ENCODE measurements at places on chromosomes 7 and 10.

DNA sequence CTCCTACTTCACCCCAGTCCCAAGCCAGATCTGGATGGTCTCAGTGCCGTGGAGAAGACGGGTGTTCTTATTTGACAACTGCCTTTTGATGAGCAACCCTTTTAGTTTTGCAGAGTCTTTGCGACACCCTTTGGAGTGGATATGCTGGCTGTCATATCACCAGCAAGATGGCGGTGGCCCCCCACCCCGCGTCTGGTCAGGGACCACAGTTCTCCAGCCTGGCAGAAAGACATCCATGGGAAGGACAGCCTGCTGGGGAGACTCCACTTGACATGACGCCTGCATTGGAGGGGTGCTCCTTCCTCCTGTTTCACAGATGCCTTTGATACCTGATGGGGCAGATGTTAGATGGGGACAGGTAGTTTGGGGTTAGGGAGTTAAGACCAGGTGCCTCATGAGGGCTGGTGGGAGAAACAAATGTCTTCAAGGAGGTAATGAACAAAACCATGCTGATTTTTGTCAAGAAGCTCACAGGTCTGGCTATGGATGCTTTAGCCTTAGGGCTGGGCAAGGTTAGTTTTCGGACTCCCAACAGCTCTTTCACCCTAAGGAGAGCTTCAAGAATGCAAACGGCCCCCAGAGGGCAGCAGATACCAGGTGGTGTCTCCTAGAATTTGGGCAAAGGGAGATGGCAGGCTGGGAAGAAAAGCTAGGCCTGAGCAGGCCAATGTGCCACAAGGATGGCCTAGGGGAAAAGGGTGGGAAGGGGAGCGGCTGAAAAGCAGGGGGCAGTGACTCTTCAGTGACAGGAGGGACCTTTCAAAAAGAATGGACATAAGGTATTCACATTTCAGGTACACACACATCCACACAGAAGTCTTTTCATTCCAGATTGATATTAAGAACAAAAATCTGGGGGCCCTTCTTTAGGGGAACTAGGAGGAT lies 95.2 kb downstream of the CLEC2L start:
- DNase-seq: no peak

DNA sequence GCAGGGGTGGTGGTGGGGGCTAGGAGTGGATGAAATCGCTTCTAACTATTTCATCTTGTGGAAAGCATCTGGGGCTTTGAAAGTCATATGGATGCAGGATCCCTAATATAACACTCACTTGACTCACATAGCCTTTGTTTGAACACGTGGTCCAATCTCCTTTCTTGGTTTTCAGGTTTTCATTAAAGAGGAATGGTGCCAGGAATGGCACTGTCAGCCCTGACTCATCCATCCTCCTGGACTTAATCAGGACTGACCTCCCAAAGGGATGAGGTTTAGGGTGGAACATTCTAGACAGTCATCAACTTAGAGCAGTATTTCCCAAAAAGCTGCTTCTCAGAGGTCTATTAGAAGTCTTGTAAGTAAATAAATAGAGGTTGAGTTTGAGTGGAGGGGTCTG lies 162.0 kb upstream of the PLXNA4 start:
- DNase-seq: no peak

- no peak for DNase-seq
Measured at GRCh38 chr7:11636274-11636673, 195.7 kb downstream of the THSD7A start.

GRCh38 chr10:123912466-123912865 lies 20.9 kb upstream of the CPXM2 start:
- no peak for DNase-seq

DNA sequence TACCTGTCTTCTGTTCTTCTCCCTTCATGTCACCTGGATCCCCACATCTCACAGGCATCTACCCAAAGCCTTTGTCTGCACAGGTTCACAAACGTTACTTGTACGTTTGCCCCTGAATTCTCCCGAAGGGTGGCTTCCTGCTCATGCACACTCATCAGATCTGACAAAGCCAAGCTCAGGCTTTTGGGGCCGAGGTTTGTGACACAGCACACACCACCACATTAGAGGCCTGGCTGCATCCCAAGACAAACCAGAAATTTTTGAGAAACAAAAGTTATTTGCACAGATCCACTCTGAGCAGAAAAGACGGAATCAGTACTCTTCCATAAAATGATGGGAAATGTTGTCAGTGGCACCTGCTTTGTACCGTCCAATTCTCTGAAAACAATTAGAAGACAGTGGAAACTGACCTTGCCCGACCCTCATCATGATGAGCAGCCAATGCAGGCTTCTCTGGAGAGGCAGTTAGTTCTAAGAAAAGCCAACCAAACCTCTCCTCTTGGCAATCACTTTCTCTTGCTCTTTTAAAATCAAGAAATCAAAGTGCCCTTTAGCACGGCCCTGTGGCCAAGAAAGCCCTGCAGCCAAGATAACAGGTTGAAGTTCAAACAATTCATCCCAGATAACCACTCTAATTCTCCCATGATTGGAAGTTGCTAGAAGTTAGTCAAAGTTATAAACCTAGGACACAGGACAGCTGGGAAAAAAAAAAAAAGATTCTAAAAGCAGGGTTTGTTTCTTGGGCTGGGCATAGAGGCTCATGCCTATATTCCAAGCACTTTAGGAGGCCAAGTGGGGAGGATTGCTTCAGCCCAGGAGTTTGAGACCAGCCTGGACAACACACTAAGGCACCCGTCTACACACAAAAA lies 13.6 kb upstream of the SVIL start:
- no peak for DNase-seq

- no peak for DNase-seq
Measured at GRCh38 chr7:83290211-83290610, 127.5 kb upstream of the PCLO start.

- DNase-seq: no peak
Measured at GRCh38 chr7:4119848-4120247, 562.2 kb upstream of the FOXK1 start.

DNA sequence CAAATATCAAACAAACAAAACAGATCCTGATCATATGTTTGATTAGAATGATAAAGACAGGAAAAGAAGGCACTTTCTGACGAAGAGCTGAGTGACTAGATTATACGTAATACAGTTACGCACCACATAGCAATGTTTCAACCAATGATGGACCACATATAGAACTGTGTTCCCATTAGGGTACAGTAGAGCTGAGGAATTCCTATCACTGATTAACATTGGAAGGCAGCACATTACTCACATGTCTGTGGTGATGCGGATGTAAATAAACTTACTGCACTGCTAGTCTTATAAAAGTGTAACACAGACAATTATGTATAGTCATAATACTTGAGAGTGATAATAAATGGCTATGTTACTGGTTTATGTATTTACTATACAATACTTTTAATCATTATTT lies 98.3 kb downstream of the PTN start:
- no peak for DNase-seq
